ENCODE measurements at places on chromosomes 1 and 21.

DNA sequence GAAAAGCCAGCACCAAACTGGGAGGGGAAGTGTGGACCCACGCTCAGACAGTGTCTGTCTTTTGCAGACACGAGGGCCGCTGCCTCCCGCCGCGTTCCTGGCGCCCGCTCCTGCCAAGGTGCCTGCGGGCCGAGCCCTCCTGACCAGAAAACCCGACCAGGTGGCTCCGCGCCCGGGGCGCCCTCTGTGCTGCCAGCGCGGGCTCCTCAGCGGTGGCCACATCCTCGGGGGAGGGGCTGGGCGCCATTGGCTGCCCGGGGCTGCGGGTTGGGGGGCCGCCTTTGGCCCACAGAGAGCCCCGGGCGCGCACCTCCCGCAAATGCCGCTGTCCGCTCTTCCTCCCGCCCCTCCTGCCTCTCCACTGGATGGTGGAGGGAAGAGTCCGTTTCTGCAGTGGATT, 22.4 kb upstream of the TRNAU1AP start:
- DNase-seq = no peak

- DNase-seq = no peak
These were observed 21.0 kb downstream of the TP53BP2 start for GRCh38 chr1:223824712-223825111.

- no peak for DNase-seq
These were observed 411.1 kb upstream of the CXADR start for GRCh38 chr21:17101696-17102095.

DNA sequence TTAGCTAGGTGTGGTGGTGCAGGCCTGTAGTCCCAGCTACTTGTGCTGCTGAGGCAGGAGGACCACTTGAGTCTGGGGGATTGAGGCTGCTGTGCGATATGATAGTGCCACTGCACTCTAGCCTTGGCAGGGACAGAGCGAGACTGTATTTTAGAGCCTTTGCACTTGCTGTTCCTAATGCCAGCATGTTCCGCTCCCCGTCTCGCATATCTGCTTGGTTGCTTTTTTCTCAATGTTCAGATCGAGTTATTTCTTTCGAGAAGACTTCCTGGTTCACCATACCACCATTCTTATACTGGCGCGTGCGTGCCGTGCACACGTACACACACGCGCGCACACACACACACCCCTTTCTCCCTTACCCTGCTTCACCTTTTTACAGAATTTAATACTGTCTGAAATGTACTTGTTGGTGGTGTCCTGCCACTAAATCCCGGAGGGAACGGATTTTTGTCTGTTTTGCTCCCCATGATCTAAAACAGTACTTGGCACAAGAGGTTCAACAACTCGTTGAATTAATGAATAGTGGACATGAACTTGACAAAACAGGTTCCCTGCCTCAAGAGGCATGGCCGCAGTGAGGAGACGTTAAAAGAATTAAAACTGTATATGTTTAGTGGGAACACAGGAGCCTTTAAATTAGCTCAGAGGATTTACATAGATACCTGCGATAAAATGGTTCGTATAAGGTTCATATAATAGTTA, 1.1 kb upstream of the RPRD2 start:
- no peak for DNase-seq

DNA sequence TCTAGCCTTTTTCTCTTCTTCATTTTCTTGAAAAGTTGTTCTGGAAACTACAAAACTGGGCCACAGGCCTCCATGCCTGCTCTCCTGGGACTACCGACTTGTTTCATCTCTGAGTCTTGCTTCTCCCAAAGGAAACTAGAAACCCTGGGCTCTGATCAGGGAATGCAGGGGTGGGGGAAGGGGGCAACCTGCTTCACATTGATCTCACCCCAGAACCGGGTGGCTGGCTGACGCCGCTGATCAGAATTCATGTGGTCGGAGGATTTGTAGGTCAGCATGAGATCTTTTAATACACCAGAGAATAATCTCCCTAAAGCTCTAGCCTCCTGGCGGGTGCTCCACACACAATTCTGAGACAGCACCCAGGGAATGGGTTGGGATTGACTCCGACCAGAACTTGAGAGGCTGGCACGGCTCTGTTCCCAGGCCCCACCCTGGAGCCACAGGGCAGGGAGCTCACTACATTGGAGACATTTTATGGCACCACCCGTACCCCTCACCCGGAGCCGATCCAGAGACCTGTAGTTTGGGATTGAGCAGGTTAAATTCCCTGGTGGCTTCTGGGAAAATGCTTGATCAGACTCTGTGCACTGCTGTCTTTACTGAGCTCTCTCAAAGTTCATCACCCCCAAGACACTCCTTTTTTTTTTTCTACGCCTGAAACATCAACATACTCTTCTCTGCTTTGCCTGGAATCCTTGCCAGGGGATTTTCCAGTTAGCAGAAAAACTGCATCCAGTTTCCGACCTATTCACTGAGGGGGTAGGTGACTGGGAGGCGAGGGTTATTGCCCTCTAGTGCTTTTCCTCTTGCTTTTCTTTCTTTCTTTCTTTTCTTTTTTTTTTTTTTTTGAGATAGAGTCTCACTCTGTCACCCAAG, 12.2 kb upstream of the ARHGEF10L start:
- no peak for DNase-seq

GRCh38 chr1:188406636-188407035, 1577.9 kb downstream of the PLA2G4A start:
- DNase-seq = no peak

DNA sequence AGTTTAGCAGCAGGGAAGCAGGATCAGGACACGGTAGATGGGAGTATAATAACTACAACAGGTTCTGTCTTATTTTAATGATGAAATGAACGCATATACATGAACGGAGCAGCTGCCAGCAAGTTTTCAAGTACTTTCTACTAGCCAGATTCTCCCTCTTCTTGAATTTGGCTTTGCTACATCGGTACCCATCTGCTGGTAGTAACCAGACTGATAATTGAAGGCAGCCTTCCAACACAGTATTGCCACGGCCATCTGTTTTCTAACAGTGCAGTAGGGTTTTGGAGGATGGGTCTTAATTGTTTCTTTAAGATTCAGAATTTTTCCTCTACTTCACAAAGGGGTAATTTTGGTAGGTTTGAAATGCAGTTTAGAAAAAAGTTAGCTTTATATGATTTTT, 33.4 kb downstream of the CENPF start:
- DNase-seq = no peak

DNA sequence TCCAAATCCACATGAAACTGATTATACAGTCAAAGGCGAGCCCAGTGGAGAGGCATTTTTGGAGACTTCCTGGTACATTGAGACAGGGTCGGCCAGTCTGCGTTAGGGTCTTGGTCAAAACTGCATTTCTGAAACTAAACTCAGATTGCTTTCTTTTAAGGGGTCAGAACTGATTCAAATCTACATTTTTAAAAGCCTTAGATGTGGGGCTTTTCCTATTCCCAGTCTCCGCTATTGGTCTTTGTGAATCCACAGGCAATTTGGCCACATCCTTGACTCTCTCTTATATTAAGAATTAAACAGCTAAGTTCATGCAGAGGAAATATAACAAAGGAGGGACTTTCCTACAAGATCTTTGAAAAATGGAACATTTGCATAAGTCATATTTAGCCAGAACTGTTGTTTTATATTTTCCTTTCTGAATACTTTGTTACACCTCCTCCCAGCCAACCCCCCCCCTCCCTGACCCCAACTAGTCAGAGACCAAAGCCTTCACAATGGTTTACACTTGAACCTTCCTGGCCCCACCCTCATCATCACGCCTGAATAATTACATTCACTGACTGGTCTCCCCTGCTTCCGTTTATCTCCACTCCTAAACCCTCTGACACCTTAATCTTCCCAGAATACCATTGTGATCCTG, 30.9 kb downstream of the SELL start:
- no peak for DNase-seq

GRCh38 chr1:47209725-47210325, 20.0 kb upstream of the PDZK1IP1 start:
- DNase-seq = no peak

DNA sequence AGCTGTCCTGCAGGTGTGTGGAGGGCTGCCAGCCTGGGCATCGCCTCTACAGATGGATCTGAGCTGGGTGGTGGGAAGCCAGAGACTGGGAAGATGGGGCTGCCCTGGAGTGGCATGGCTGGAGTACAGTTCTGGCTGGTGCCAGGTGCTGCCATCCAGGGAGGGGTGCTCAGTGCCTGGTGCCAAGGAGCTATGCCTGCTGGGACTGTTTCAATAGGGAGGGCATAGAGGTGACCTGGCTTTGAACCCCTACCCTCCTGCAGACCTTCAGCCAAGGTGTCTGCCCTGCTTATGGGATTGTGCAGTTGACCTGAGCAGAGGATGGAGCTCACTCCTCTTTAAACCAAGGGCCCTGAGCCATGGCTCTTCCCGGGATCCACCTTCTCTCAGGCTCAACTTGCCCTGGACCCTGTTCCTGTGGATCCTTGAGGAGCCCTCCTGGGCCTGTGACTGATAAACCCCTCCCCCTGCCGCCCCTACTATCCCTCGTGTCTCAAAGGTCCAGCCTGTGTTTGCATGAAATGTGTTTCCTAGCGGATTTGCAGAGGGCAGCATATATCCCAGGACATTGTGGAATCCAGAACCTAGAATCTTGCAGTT, 48.7 kb downstream of the PTPRU start:
- DNase-seq = no peak

DNA sequence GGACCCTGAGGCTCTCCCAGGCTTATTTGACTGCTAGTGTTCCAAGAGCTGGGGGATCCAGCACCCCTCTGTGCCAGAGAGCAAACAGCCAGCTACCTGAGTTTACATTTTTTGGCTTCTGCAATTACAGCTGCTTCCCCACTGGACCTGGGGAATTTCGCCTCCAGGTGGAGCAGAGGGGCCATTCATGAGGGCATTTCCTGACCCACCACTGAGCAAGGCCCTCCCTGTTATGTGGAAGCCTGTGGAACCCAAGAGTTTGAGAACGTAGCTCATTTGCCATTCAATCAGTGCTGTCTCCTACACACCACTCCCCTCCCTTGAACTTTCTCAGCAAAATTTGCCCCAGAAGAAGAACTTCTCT, 42.7 kb upstream of the TMEM51 start:
- no peak for DNase-seq

DNA sequence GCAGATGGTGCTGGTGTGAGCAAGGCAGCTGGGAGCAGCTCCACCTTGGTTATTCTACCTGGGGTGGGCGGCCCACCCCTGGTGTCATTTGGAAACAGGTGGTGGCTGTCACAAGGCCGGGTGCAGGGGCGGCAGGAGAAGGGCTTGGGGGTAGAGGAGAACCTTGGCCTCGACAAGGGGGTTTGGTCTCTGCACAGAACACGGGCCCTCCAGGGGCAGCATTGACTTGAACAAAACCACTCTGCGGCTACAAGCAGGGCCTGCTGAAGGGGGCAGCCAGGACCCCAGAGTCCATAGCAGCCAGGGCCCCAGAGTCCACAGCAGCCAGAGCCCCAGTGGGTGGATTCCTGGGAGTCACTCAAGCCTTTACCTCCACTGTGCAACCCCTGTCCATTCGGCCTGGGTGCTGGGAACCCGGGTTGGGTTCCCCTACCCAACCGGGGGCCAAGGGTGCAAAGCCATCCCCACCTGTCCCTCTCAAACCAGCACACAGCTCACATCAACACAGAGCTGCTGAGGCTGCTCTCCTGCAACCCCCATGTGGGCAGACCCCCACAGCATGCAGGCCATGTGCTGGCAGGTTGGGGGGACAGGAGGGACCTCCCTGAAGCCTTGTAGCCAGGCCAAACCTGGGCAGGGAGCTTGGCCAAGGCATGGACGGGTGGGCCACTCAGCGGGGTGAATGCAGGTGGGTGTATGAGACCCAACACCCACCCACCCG, 7.7 kb downstream of the TRIM11 start:
- no peak for DNase-seq

DNA sequence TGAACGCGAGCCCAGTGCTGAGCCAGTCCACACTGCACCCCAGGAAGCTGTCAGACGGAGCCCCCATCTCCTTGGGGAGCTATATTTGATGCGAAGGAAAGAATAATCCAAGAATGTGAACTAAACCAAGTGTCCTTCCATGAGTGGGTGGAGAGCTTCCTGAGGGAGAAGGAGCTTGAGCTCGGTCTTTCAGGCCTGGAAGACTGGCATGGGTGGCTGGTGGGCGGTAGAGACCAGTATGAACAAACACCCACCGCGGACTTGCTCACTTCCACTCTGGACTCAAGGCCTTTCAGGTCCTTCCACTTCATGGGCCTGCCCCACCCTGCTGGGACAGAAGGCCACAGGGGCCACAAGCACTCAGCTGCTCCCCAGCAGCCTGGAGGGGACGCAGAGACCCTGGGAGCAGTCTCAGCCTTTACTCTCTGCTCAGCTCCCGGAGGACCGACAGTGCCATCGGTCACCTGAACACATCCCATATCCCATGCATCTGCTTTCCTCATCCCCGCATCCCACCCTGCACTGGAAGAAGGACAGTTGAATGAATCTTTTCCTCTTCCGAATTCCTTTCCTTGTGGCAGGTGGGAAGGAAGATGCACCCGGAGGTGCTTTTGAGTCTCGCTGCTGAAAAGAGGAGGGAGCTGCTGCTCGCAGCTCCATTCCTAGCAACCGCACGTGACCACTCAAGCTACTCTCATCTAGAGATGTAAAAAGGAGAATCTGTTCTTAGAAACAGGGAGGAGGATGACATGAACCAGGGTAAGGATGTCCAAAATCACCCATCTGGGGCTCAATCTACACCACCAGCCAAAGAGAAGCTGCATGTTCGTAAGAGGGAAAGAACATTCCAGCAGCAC, 92.3 kb downstream of the PGBD5 start:
- DNase-seq = no peak

GRCh38 chr1:8027748-8028570, 1.9 kb upstream of the ERRFI1 start:
- no peak for DNase-seq

DNA sequence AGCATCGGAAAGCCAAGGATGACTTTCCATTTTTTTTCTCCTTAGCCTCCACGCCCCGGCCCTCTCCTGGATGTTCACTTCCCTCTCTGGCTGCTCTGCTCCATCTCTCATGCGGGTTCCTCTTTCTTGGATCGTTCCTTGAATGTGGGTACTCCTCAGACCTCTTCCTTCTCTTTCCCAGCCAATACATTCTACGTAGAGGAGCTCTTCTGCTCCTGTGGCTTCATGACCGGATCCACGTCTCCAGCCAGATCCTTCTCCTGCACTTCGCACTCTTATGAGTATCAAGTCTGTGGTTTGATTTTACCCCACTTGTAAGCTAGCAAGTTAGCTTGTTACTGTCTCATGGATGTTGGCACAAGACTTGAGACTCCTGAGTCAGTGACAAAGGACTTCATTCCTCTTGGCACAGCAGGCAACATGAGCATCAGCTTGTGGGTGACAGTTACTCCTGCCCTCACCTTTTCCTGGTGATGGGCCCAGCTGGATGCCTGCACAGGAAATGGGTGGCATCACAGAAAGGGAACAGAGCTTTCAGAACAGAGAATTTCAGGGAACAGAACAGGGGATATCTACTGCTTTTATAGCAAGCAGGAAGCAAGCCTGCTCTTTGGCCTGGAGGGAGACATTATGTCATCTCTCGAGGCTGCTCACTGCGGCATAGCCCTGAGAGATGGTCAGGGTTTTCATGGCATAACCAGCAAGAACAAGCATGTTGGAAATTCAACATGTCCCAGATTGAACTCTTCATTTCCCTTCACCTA, 100.1 kb upstream of the KIF26B start:
- no peak for DNase-seq

GRCh38 chr1:12565094-12565965, 52.7 kb downstream of the DHRS3 start:
- no peak for DNase-seq

Data from COR-L47 (cell line).